ENCODE measurements at places on chromosomes 12 and 14. TPM values are rescaled to one million over a fixed set of nuclear protein-coding genes. Genes with fewer than 3 reads are reported as not detected.

Gene HEBP1
- total RNA-seq = 30.0 TPM

DNA sequence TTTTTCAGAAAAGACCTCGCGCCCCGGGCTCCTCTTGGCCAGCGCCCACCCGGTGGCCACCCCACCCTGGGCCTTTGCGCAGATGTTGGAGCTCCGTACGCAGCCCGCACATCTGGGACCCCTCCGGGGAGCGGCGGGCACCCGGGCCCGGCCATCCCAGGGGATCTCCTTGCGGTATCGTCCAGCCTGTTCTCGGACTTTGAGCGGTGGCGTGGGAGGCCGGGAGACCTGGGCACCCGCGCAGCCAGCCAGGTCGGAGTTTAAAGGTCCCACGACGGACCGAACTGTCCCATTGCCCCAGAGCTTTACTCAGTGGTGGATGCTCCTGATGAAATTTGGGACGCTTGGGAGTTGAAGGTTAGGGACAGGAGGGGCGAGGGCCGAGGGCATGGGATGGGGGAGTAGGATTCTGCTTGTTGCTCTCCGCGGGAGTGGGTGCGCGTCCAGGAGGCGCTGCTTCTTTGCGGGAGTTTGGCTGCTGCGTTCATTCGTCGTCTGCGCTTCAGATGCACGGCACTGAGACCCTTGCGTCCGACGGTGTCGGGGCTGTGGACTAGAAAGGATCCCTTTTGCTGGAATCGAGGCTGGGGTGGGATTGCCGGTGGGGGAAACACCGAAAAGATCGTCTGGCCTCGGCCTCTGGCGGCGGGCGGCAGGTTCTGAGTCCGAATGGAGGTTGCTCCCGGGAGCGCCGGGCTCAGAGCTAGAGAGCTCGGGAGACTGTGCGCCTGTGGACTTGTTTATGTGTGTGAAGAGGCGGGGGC is 1.4 kb downstream of the NTF3 start:
- DNase-seq = no peak

GRCh38 chr12:50314636-50315312 is 31.5 kb upstream of the LIMA1 start:
- no peak for DNase-seq

Gene DBX2
- total RNA-seq = 2.7 TPM

GRCh38 chr12:108324351-108325017 is 14.6 kb downstream of the CMKLR1 start:
- no peak for DNase-seq

DNA sequence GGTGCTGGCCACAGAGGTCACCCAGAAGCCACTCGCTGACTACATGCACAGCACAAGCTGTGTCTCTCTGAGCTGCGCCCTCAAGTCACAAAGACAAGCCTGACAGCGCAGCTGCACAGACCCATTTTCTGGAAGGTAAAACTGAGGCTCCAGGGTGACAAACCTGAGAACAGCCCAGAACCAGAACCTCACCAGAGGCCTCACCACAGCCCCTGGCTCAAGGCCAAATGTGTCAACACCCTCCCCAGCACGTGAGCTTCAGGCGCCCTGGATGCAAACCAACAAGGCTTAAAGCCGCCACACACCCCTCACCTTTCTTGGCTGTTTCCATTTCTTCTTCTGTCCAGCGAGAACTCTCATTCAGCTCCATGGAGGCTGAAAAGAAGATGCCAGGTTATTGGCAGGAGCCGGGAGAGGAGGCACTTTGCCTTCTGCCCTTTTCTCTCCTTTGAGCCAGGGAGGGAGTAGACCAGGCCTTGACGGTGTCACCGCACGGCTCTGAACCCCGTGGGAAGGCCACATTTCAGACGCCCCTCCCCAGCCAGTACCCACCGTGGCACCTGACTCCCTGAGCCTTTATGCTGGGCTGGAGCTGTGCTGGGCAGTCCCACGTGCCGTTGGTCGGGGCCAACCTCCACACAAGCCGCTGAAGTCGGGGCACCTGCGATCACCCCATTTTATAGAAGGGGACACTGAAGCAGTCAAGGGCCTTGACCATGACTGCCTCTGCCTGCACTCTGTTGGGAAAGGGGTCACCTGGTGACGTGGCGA is 103.1 kb downstream of the RFLNA start:
- peak; percentile 51 for DNase-seq

DNA sequence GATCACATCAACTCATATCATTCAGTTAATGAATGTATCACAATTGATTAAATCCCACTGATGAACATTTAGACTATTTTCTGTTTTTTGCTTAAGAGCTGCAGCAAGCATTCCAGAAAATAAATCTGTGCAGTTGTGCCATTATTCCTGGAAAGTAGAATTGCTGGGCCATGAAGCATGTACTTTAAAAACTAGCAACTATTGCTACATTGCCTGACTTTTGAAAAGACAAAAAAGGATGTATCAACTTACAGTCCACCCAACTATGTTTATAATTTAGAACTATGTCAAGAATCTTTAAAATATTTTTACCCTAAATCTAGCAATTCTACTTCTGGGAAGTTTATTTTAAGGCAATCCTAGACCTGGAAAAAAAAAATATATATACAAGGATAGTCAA is 33.4 kb upstream of the ERGIC2 start:
- DNase-seq = no peak

Gene CCDC60
- total RNA-seq = 4.9 TPM

- DNase-seq = no peak
Observed at GRCh38 chr12:121810833-121811433, 7.1 kb downstream of the SETD1B start.

GRCh38 chr14:100577986-100578431 is 9.2 kb downstream of the BEGAIN start:
- no peak for DNase-seq

- DNase-seq = no peak
Observed at GRCh38 chr12:104591257-104591885, 134.6 kb downstream of the CHST11 start.

DNA sequence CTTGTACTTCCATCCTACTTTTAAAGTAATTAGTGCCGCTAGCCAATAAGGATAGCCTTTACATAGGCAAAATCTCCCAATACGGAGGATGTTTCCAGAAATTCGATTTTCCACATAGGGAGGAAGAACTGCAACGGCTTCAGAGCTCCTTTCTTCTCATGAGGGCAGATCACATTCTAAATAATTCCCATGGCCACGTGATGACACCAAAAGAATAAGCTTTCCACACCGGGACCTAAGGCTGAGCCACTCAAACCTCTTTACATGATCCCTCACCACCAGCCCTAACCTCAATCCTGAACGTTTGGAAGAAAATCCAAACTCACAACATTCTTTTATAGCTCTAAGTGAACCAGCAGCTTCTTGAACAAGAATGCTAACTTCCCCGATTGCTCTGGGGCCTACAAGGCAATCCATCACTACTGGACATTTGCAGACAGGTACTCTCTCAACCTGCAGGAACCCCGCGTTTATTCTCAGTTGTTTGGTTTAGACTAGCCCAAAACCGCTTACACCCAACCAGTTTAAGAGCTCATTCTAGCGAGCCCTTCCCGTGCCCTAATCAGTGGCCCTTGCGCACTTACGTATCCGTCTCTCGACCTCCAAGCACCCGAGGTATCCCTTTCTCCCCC is 884 bp downstream of the CAPRIN2 start:
- DNase-seq = no peak

- no peak for DNase-seq
Observed at GRCh38 chr12:27705263-27705662, 5.4 kb upstream of the MRPS35 start.

Gene CLEC9A
- not detected for total RNA-seq

Gene MYG1
- total RNA-seq = 75.4 TPM

GRCh38 chr14:66001356-66001755 is 484.8 kb upstream of the CCDC196 start:
- DNase-seq = no peak

Gene GPR135
- total RNA-seq = 2.3 TPM

- DNase-seq = no peak
Observed at GRCh38 chr14:64080452-64080851, 213.7 kb downstream of the ESR2 start.

Gene SOAT2
- total RNA-seq = 0.28 TPM

- no peak for DNase-seq
Observed at GRCh38 chr12:113658006-113658655, 186.5 kb upstream of the LHX5 start.

DNA sequence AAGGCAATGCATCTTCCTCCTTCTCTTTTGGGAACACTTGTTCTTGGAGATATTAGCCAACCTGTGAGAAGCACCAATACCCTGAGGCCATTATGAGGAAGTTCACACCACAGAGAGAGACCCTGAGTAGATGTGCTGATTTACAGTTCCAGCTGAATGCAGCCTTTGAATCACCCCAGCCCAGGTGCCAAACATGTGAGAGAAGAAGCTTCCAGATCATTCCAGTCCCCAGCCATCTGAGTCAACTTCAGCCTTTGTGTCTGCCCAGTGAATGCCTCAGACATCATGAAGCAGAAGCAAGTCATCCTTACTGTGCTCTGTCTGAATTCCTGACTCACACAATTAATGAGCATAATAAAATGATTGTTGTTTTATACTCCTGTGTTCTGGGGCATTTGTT is 25.1 kb downstream of the C12orf42 start:
- no peak for DNase-seq

Gene SCNN1A
- total RNA-seq = 211 TPM

Gene ZNF384
- total RNA-seq = 68.6 TPM

Gene SOX5
- total RNA-seq = 3.7 TPM

Gene YY1
- total RNA-seq = 60.7 TPM

Gene PRKAB1
- 17.3 TPM for total RNA-seq

Gene IKZF4
- total RNA-seq = 2.2 TPM

Gene FGF6
- not detected for total RNA-seq

DNA sequence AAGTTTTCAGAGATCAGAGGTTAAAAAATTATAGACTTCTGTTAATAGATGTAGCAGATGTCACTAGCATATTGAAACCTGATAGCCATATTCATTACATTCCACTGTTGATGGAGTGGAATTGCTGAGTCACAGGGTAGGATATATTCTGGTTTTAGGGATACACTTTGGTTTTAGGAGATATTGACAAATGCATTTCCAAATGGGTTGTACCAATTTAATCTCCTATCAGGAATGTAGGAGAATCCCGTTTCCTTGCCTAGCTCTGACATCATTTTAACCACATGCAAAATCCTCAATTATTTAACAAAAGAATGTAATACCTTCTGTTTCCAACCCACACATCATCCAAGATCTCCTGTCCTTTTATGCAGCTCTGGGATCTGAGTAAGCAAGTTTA is 30.7 kb upstream of the ESR2 start:
- DNase-seq = no peak

Gene CPNE6
- total RNA-seq = 1.8 TPM

- no peak for DNase-seq
Observed at GRCh38 chr12:89983622-89984021, 275.0 kb upstream of the ATP2B1 start.

- DNase-seq = no peak
Observed at GRCh38 chr14:51895375-51895774, 35.0 kb downstream of the GNG2 start.

DNA sequence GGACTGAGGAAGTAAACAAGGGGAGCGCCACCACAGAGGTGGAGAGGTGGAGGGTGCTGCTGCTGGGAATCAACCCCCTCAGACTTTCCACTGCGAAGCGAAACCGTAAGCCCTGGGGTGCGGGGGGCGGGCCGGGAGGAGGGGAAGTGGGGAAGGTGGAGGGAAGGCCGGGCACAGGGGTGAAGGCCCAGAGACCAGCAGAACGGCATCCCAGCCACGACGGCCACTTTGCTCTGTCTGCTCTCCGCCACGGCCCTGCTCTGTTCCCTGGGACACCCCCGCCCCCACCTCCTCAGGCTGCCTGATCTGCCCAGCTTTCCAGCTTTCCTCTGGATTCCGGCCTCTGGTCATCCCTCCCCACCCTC is at the start of gene LAG3:
TSS of gene LAG3 (plus strand) at position 190 of the 365 bp plus-strand sequence. CDS start 333 bp downstream, outside the sequence.
- no peak for DNase-seq

DNA sequence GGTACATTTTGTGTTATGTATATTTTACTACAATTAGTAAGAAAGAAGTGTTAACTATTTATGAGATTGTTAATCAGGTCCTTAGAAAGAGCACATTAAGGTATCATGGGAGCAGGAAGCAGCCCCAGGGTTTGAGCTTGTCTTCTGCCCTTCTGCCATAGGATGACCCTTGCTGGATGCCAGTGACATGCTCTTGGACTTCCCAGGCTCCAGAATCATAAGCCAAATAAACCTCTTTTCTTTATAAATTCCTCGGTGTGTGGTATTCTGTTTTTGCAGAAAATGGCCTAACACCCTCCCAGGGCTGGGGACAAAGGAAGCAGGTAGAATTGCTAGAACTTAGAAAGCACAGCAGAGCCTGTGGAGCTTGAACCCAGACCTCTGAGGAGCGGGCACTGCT is 164.7 kb downstream of the VRK1 start:
- DNase-seq = no peak

DNA sequence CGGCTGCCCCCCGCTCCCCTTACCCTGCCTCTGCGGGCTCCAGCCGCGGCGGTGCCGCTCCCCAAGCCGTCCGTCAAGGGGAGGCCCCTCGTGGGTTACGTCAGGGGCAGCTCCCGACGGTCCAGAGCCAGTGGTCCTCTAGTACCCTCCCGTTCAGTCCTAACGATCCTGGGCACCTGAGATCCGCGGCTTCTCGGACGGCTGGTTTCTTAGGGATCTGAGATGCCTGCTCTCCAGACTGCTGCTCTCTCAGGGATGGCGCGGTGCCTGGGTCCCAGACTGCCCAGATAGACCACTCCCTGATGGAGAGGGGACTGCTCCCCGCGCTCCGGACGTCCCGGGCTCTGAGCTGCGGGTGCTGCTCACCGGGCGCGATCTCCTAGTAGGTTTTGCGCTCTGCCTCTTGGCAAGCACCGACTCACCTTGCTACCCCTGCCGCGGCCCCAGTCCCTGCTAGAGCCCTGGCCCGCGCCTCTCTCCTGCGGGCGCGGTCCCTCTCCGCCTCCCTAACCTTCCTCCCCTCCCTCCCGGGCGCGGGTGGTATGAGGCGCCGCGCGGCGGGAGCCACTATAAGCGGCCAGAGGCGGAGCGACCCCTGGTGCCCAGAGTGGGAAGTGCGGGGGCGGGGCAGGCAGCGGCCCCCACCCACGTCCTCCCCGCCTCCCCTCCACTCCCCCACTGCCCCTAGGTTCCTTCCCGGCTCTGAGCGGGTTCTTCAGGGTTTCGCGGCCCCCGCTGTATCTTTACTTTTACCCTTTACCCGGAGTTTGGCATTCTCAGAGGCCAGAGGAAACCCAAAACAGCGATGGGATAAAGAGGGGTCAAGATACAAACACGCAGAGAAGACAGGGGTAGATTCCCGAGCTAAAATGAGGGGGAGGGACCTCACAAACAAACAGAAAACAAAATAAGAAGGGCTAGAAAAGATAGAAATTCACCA is at the start of gene C1QL4:
TSS of gene C1QL4 (minus strand) at position 544 of the 940 bp plus-strand sequence. CDS start 711 bp downstream, outside the sequence.
- peak; percentile 73 for DNase-seq

DNA sequence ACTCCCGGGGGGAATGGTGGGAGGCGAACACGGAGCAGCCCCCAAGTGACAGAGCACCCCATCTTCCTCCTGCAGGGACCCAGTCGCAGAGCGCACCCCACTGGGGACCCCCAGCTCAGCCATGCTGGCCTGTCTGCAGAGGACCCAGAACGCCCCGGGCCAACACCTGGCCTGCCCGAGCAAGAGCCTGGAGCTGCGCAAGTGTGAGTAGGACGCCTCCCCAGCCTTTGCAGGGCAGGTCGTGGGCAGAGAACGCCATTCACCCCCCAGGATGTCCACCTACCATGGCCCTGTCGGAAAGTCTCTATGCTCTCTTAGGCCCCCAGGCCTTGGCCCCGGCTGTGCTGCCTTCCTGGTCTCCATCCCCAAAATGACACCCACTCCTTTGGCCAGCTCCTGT is 30.4 kb downstream of the FAM222A start:
- no peak for DNase-seq
